NCI-H510A treated with DMSO at 0.1 percent for 48 hours (cell line): ENCODE measurements at places on chromosomes 4 and X.

- DNase-seq, result no peak
These were observed 18.3 kb upstream of the HHIP start for GRCh38 chr4:144627663-144628076.

DNA sequence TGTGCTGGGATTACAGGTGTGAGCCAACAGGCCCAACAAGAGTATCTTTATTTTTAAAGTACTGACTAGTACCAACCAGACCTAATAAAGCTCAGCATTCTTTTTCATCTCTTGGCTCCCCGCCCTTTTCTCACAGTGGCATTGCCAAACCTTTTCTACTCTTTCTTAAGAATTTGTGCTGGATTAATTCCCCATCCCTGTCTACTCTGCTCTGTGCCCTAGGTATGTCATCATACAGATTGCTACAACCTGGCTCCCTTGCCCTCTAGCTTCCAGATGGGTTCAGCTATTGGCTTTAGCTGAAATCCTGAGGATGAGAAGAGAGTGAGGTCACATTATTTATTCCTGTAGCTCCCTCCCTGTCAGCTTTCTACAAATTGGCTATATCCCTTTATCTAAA, 34.9 kb upstream of the CCNI start:
- no peak for DNase-seq

DNA sequence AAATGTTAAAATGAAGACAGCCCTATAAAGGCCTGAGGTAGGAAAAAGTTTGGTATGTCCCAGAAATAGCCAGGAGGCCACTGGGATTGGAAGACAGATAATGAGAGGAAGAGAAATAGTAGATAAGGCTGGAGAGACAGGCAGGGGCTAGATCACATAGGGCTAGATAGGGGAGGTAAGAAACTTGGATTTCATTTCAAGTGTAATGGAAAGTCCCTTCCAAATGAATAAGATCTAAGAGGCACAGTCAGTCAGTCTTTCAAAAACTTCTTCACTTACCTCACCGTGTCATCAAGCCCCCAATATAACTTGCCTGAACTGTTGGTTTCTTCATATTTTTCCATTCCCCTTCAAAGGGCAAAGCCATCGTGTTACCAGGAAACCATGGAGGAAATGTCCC, 121.8 kb downstream of the SPCS3 start:
- DNase-seq, result no peak

DNA sequence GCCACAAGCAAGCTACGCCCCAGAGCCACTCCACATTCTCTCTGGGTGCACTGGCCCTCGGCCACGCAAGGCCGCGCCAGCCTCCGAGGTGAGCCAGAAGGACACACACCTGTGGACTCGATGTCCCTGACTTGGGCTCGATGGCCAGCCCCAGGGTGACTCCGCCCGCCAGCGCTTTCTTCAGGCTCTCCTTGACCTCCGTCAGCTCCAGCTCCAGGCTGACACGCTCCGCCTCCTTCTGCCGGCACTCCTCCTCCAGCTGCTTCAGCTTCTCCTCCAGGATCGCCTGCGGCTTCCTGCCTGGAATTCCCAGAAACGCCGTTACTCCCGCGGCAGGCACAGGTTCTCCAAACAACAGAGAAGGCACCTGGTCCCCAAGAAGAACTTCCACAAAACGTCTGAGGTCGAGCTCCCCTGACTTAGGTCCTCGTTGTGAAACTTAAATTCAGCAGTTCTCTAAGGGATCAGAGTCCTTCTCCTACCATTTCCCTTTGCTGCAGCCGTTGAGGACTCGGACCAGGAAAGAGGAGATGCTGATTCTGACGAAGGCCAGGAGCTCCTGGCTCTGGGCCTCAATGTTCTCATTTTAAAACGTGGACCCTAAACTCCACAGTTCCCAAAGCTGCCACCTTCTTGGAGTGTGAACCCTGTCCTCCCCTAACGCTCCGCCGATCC, 166.8 kb downstream of the AFAP1 start:
- DNase-seq, result no peak

GRCh38 chrX:23736030-23736429, 7.0 kb downstream of the ACOT9 start:
- no peak for DNase-seq

DNA sequence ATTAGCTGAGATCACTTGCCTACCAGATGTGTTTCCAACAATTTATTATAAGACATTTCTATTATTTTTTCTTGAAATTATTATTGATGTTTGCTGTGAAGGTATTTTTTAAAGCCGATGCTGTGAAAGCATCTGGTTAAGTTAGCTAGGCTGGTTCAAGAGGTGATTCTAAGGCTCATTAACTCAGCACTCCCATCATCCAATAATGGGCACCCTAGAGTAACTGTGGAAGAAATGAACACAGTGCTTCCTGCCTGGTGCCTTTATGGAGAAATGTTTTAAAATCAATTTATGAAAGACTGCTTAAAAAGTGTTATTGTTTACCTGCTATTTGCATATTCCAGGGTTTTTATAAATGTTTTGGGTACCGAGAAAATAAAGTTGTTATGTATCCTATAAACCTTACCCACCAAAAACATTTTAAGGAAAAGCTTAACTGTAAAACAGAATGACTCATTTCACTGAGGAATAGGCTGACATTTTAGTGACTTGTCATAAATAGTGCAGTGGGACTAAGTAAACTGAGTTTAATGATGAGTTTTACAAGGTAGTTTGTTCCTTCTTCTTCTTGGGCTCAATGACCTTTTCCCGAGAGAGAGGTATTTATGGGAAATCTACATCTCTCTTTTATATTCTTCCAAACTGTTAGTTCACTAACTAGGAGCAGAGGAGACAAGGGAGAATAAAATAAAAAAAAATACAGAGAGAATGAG, 310.0 kb upstream of the AADAT start:
- DNase-seq, result no peak

DNA sequence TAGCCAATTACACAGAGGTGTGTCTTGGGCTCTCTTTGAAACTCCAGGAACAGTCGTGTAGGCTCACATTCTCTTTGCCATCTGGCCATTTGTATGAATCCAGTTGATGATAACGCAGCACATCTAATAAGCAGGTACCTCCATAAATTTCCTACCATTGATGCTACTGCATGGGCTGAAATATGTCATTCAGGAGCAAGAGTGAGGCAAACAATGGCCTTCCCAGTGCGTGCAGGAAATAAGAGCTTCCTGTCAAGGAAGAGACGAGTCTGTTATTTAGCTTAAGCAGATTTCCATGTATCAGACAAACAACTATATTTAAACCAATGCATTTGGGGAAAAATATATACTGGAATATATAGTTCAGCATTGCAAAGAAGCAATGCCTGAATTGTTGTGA, 102.1 kb upstream of the MXRA5 start:
- no peak for DNase-seq

DNA sequence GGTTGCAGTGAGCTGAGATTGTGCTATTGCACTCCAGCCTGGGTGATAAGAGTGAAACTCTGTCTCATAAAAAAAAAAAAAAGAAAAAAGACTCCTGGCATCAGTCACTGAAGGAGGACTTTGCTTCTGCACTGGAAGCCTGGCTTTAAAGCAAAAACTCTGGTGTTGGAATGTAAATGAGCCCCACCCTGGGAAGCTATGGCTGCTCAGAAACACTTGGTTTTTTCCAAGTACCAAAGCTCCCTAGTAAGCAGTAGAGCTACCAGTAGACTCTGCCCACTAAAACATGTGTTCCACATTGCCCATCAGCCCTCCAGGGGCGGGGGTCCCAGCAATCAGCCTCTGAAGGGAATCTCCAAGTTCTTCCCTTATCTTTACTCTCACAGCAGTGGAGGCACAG, 154.4 kb downstream of the SHROOM3 start:
- no peak for DNase-seq

- DNase-seq, result no peak
These were observed 101.7 kb downstream of the PHOX2B start for GRCh38 chr4:41646862-41647261.

GRCh38 chr4:173119818-173120217, 48.8 kb upstream of the GALNT7 start:
- no peak for DNase-seq

GRCh38 chr4:70914000-70914399, 11.8 kb downstream of the MOB1B start:
- no peak for DNase-seq

DNA sequence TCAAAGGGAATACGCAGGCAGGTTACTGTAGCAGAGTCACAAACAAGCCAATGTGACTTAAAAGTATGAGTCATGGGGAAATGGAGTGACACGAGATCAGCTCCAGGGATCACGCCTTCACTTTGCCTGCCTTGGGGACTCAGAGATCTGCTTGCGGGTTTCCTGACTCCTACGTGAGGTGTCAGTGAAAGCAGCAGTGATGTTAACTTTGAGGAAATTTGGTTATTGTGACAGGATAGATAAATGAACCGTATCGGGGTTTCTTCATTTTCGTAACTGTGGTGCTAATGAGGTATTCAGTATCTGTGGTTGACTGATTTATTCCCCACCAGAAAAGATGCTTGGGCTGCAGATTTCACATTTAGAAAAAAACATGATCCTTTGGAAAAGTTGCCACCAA, 383.3 kb upstream of the ZFP42 start:
- no peak for DNase-seq

DNA sequence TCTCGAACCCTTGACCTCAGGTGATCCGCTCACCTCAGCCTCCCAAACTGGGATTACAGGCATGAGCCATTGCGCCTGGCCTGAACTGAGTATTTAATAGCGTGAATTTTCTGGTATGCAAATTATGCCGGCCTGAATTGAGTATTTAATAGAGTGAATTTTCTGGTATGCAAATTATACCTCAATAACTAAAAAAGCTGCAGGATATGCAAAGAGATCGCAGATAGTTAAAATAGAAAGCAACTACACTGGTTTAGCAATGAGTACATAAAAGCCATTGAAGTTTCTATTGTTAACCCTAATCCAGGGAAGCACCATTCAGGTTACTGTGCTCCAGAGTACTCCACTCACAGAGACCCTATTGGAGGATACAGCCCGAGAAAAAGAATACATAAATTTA, 22.8 kb downstream of the FBXW7 start:
- no peak for DNase-seq

DNA sequence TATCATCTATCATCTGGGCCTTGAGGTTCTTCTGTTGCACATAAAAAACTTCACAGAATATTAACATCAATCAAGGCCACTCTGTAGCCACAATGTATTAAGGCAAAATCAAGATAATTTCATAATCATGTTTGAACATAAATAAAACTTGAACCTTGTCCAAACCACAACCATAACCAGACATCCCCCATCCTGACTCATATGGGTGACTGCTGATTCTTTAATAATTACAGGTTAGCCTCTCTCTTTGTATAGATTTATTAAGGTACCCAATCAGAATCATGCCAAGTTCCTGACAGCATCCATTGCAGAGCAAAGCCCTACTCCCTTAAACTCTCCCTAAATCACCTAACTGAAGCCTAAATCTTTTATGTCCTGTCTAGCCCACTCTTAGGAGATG, 16.7 kb upstream of the AREG start:
- DNase-seq, result no peak

DNA sequence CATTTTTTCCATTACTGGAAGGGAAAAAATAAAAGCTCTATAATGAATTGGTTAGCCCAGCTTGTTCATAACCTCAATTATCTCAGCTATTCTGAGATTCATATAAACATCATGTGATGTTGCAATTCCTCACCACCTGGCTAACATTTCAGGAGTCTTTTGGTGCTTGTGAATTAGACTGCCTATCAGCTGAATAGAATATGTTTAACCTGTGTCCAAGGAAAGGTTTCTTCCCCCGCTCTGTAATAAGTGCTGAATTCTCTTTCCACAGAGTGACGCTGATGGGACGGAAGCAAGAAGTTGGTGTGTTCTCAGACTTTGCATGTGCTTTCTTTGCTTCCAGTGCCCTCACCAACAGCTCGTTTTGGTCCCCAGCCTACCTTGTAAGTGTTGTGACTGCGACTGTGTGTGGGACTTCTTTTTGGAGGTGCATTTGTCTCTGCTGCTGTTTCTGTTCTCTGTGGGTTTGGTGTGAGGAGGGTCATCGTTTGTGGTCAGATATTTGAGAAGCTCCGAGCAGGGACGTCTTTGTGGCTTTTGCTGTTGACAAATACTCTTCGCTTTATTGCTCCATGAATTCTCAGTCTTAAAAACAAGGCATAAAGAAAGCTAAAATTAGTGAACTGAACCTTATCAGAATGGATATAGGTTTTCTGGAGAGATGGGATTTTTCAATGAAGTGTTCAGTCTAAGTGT, 61.7 kb downstream of the PPARGC1A start:
- DNase-seq, result no peak

- no peak for DNase-seq
These were observed 7.4 kb downstream of the FATE1 start for GRCh38 chrX:151723156-151723760.

GRCh38 chr4:169099771-169100180, 89.7 kb upstream of the CBR4 start:
- DNase-seq, result no peak

DNA sequence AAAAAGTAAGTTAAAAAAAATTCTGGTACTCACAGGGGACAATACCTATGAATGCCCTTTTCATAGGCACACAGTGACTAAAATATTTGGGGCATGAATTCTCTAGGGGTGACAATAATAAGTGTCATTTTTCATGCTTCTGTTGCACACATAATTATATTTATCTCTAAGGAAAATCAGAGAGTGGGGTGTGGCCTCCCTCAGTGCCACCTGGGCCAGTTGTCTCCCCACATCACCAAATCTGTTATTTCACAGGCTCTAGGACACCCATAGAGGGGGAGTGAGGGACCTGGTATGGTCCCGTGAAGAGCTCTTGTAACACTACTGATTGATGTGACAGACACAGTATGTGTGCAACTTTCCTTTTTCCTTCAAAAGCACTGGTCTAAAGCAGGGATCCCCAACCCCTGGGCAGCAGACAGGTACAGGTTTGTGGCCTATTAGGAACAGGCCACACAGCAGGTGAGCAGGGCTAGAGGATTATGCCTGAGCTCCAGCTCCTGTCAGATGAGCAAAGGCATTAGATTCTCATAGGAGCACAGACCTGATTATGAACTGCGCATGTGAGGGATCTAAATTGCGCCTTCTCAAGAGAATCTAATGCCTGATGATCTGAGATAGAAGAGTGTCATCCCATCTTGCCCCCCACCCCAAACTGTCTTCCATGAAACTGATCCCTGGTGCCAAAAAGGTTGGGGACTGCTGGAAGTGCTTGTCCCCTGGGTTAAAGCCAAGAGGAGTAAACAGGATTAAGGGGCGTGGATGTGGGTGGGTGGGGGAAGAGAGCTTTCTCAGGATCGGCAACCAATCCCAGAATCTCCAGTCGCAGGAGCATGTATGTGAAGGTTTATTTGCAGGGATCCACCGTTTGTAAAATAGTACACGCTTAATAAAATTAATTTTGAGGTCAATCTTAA, 856 bp downstream of the SLC9B1 start:
- peak; percentile 22 for DNase-seq

- no peak for DNase-seq
These were observed 151.6 kb downstream of the LRBA start for GRCh38 chr4:150863456-150863855.

- no peak for DNase-seq
These were observed 187.8 kb downstream of the FRAS1 start for GRCh38 chr4:78244705-78245485.
